ENCODE measurements at places on chromosomes 7 and 10.
A peak's percentile ranks its signal among the peaks of the same experiment; 100 is the strongest.

- peak; percentile 62 for DNase-seq
Observed at GRCh38 chr10:97466755-97467154, 20.8 kb downstream of the ZDHHC16 start.

DNA sequence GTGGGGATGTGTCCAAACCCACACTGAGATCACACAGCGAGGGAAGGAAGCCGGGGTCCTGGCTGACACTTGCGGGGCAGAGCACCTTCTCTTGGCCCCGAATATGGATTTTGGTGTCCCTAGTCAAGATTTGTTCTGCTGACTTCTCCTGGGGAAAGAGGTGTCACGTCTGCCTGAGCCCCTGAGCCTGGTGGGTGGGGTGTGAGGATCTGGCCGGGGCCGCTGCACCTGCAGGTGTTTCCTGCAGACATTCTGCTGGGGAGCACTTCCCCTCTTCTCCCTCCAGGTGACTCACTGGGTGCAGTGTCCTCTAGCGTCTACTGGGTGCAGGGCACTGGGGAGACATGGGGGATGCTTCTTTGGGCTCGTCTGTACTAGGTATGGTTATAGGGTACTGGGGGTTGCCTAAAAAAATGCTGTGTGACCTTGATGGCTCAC lies 99.2 kb downstream of the GRK5 start:
- DNase-seq: peak; percentile 45

DNA sequence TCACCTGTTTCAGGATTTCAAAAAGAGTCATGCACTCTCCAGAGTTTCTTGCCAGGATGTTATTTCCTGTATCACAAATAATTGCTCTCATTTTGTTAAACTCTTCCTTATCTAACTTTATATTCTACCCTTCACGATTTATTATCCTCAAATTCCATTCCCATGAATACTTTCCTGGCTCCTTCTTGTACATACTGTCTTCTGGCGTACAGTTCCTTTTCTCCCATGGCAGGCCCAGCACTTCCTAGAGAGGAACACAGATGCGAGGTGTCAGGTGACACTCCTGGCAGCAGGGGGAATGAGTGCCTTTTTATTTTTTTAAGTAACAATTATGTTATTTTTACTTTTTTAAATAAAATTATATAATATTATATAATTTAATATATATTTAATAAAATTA lies 411.9 kb downstream of the TFEC start:
- DNase-seq: peak; percentile 94

DNA sequence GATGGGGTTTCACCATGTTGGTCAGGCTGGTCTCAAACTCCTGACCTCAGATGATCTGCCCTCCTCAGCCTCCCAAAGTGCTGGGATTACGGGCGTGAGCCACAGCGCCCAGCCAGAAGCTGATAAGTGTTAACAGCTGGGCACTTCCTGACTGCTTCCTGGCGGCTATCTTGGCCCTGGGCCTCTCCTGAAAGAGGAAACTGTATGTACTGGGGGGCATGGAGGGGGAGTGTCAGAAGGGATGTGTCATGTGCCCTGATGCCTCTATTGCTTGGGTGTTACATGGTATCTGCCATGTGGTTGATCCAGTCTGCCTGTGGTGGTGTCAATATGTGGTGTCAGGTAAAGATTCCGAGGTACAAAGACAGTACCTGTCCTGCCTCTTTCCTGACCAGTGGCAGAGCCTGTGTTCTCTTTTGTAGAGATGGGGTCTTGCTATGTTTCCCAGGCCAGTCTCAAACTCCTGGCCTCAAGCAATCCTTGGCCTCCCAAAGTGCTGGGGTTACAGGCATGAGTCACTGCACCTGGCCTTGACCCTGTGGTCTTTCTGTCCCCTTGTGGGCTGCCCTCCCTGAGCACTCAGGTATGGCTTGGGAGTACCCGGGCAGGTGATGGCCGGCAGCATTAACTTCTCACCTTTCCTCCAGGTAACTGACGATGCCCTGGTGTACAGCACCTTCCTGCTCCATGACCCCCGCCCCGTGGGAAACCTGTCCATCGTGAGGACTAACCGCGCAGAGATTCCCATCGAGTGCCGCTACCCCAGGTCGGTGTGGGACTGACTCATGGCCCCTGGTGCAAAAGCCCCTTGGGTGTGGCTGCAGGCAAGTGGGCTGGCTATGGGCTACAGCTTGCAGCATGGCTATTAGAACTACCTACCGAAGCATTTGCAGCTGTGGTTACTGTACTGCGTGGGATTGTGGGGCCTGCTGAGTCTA lies 4.4 kb downstream of the ZP3 start:
- DNase-seq: peak; percentile 56

DNA sequence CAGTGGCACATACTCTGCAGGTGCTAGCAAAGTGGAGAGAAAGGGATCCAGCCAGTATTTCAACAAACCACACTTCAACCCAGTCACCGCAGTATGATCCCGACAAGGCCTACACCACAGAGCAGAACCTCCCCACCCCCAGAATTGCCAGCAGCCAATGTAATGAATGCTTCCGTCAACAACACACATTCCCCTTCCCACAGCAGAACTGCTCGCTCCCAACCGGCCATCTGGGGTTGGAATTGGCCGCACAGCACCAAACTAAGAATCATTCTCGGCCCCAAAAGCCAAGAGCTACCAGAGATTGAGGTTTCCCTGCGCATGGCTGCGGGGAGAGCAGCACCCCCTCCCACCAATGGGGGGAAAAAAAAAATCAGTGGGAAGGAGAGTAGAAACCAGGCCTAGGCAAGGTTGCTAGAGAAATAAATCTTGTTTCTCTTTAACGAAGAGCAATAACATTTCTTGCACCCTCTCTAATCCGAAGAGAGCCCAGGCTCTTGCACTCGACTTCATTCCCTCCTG lies 1.1 kb downstream of the WASL start:
- peak; percentile 85 for DNase-seq

DNA sequence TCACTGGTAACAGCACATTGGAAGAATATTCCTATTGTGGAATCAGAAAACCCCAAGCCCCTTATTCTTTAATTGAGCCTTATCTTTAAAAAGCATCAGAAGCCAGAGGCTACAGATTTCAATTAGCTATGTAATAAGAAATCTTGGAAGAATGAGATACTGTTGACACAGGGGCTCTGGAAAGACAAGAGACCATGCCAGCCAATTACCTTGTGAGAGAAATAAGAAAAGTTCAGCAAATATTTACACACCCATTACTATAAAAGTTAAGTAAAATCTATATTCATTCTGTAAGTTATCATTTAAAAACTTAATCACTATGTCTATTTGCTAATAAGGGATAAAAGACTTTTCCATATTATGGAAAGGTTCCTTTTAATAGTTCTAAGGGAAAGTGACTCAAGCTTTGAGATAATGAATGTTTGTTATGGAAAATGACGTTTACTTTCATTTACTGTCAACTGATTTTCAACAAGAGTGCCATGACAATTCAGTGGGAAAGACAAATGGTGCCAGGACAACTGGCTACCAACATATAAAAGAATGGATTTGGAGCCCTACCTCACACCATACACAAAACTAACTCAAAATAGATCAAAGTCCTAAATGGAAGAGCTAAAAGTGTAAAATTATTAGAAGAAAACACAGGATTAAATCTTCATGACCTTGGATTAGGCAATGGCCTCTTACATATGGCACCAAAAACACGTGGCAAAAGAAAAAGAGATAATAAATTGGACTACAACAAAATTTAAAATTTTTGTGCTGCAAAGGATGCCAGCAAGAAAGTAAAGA lies 28.3 kb downstream of the ZFAND2A start:
- no peak for DNase-seq

- DNase-seq: no peak
Observed at GRCh38 chr7:135232720-135233119, 918 bp upstream of the STRA8 start.

GRCh38 chr10:127525686-127526085 lies 23.4 kb upstream of the NPS start:
- DNase-seq: no peak

- DNase-seq: no peak
Observed at GRCh38 chr10:33382216-33382600, 47.7 kb upstream of the NRP1 start.

DNA sequence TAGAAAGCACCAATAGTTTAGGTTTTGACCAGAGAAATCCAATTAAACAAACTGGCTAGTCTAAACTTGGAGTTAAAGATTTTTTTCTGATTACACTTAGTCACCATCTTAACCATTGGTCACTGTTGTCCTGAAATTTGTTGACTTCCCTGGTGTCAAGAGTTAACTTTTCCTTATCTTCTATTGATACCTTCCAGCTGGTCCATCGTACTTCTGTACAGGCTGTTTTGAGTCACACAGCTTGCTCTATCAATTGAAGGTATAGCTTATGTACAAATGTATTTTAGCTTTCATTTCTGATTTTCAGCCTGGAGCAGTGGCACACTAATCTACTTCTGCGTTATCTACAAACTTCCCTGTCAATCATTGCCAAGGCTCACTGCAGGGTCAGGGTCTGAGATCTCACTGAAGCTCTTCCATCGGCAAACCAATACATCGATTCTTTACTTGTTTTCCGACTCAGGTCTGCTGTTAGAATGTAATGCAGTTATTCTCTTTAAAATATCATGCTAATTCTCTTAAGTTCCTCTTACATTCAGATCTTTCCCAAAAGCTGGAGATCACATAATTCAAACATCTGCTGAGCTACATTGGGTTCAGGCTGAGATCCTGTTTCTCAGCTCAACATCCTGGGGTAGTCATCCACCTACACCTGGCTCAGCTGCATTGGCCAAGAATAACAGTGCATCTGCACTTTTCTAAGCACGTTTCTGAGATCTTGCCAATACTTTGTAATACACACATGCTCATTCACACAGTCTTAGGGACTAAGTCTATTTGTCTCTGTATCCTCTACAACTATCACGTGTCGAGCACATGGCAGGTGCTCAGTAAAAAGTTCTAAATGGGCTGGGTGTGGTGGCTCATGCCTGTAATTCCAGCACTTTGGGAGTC lies 11.3 kb downstream of the MRPS33 start:
- DNase-seq: no peak

- peak; percentile 72 for DNase-seq
Observed at GRCh38 chr7:86926732-86927131, 132.7 kb downstream of the ELAPOR2 start.

DNA sequence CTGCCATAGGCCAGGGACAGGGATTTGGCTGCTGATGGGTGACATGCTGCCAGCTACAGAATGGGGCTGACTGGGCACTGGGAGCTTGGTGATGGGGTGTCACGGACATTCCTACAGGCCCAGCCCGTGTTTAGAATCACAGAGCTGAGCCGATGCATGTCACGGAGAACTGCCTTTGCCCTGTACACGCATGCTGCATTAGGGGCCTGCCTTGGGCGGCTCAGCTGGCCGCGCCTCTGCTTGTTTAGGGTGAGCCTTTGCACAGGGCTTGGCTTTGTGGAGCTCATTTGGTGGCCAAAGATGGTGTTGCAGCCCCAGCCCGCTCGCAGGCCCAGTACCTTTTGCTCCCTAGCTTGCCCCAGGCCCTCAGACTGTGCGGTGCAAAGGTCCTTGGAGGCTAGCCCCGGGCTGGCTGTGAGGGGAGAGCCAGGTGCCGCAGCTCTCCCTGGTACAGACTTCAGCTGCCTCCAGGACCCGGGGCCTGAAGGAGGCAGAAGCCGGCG lies 108.4 kb upstream of the BTBD16 start:
- peak; percentile 23 for DNase-seq

- no peak for DNase-seq
Observed at GRCh38 chr7:156080596-156080995, 268.3 kb upstream of the SHH start.

DNA sequence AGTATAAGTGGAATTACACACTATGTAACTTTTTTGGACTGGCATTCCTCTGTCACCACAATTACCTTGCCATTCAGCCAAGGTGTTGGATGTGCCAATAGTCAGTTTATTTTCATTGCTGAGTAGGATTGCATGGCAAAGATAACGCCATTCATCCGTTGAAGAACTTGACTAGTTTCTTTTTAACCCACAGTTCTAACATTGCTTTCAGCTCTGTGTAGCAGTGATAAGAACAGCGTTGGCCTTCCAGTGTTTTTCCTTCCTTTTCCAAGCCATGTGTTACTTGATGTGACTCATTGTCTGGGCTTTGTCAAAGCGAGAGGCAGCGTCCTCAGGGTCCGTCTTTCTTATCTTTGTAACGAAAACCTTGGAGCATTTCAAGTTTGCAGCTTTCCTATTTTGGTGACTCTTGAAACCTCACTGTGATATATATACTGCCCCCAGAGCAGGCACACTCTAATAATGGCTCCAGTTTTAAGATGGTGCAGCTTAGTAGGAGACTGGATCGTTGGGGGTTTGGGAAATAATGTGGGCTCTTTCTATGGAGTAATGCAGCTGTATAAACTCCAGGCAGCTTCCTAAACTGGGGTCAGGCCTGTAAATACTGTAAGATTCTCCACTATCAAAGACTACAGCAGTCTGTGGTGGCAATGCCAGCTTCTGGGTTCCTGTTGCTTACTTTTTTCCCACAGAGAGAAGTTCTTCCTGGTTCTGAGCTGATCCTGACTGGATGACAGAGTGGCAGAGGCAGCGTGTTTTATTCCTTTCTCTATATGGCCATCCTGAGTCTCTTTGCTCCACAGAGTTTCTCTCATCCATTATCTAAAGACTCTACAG lies 41.7 kb downstream of the AKR1E2 start:
- DNase-seq: peak; percentile 77

DNA sequence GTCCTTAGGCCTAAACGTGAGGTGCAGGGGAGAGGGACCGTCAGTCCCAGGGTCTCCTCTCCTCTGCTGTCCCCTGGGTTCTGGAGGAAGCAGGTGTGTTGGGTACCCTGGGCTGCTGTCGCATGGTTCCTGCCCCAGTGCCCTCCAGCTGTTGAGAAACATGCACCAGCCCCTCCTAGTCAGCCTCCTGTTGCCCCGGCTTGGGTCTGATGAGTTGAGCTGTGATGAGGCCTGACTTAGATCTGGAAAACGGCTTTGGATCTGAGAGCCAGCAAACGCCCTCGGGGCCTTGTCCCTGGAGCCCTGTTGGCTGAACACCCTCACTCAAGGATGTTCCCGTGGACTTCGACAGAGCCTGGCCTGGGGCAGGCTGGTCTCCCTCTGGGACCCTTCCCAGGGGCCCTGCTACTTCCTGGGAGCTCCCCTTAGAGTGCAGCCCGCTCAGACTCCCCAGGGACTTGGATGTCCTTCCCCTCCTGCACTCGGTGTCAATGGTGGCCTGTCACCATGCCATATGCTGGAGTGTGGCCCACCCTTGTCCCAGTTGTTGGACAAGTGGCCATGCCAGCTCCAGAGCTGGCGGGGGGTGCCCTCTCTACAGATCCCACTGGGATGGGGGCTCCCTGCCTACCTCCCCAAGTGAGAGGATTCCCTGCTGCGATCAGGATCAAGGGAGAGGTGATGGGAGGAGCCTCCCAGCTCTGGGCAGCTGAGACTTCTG lies 12.3 kb downstream of the ZNF316 start:
- DNase-seq: no peak

DNA sequence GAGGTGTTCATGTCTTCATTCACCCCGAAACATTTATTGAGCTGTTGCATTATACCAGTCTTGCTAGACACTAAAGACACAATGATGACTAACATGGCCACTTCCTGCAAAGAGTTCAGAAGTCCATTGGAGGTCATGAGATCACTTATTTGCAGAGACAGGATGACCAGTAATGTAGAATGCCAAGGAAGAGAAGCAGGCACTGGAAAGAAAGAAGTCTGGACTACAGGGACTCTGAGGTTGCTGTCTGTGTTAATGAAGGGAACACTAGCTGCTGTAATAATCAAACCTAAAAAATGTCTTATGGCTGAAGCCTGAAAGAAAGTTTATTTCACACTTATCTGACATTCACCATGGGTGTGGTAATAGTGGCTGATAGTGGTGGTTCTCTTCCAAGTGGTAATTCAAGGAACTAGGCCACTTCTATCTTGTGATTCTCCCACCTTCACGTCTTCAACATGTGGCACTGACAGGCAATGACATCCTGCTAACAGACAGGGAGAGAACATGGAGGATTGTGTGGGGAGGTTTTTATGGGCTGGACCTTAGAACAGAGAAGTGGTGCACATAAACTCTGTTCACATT lies 89.2 kb upstream of the MKLN1 start:
- DNase-seq: peak; percentile 71

Data from fibroblast of lung (primary cell).